ENCODE measurements at places on chromosomes 13 and 19. TPM values are rescaled to one million over a fixed set of nuclear protein-coding genes. Genes with fewer than 3 reads are reported as not detected.

- H3K27ac ChIP-seq: no peak overlapping the region
- no peak overlapping the region for H3K4me3 ChIP-seq
- no peaks in the 10 kb centered on the region for H3K36me3 ChIP-seq
- no peaks in the 10 kb centered on the region for H3K27me3 ChIP-seq
- DNase-seq: no peak
Measured at GRCh38 chr13:106230450-106230849, 305.0 kb downstream of the EFNB2 start.

- H3K36me3 ChIP-seq: no peaks in the 10 kb centered on the region
- DNase-seq: no peak
- no peak overlapping the region for H3K4me3 ChIP-seq
- no peaks in the 10 kb centered on the region for H3K27me3 ChIP-seq
- no peaks in the 10 kb centered on the region for H3K4me1 ChIP-seq
Measured at GRCh38 chr13:94210816-94211215, 268.7 kb downstream of the DCT start.

DNA sequence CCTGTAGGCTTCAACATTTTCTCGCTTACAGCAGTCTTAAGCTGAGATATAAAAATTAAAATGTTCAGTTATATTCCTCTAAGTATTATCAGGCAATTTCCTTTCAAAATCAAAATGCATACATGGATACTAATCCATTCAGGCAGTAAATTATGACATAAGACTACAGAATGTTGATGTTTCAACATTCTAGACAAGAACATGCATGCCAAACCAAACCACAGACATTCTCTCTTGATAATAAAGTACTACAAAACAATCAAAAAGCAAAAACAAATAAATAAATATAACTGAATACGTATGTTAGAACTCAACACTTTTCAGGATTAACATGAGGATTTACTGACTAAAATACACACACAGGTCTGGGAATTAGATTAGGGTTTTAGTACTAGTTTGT lies 7.7 kb downstream of the DIS3 start:
- H3K4me3 ChIP-seq: no peak overlapping the region
- H3K4me1 ChIP-seq: peaks cover 20% of the 10 kb centered on the region
- no peak overlapping the region for H3K27ac ChIP-seq
- H3K36me3 ChIP-seq: peaks cover 83% of the 10 kb centered on the region
- DNase-seq: no peak
- H3K27me3 ChIP-seq: no peaks in the 10 kb centered on the region

- H3K27me3 ChIP-seq: no peaks in the 10 kb centered on the region
- H3K27ac ChIP-seq: no peak overlapping the region
- peaks cover 56% of the 10 kb centered on the region for H3K4me1 ChIP-seq
- no peak overlapping the region for H3K4me3 ChIP-seq
Measured at GRCh38 chr13:40317980-40318327, 348.5 kb downstream of the FOXO1 start.

- H3K36me3 ChIP-seq: no peaks in the 10 kb centered on the region
- no peak overlapping the region for H3K4me3 ChIP-seq
- H3K27me3 ChIP-seq: peaks cover 30% of the 10 kb centered on the region
- H3K27ac ChIP-seq: no peak overlapping the region
- no peak for DNase-seq
Measured at GRCh38 chr13:98746968-98747367, 5.5 kb downstream of the SLC15A1 start.

DNA sequence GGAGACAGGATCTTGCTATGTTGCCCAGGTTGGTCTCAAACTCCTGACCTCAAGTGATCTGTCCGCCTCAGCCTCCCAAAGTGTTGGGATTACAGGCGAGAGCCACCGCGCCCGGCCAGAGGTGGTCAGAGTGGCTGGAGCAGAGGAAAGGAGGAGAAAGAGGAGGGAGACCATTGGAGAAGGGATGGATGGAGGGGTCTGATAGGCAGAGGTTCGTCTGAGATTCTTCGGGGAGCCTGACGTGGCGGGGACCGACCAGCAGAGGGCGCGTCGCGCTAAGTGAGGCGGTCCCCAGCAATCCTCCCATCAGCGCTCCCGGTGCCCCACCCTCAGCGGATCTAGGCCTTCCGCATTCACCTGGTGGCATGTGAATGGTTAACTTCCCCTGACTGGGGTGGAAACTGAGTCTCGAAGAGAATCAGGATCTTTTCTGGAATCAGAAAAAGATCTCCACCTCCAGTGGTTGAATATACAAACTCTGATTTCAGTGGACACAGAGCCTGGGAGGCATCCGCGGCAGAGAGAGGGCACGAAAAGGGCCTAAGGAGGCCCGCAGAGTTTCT lies 8.8 kb downstream of the GTPBP3 start:
- H3K27me3 ChIP-seq: peaks cover 11% of the 10 kb centered on the region
- H3K27ac ChIP-seq: no peak overlapping the region
- no peak overlapping the region for H3K4me3 ChIP-seq
- peaks cover 4% of the 10 kb centered on the region for H3K36me3 ChIP-seq

The PBX4 gene
- total RNA-seq: 23.4 TPM

GRCh38 chr13:25771202-25771601 lies 280.6 kb downstream of the SHISA2 start:
- H3K27me3 ChIP-seq: no peaks in the 10 kb centered on the region
- H3K27ac ChIP-seq: no peak overlapping the region

The PROSER3 gene
- 41.2 TPM for total RNA-seq

The CD37 gene
- total RNA-seq: 141 TPM

DNA sequence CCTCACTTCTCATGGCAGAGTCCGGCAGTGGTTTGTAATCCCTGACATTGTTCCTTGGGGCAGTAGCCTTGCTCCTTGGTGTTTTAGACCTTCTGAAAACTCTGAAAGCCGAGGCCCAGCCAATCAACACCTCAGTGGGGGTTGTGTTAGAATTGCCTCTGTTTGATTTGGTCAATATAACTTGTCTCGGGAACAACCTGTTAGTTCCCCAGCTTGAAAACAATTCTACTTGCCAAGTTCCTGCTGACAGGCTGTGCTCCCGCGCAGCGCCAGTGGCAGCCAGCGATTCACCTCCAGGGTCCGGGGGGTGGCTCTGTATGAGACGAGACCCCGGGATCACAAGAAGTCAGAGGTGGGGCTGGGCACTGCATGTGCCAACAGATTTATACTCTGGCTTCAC lies 81.4 kb upstream of the MEDAG start:
- H3K27ac ChIP-seq: no peak overlapping the region
- H3K36me3 ChIP-seq: no peaks in the 10 kb centered on the region
- no peak for DNase-seq
- H3K27me3 ChIP-seq: peaks cover 19% of the 10 kb centered on the region

- no peaks in the 10 kb centered on the region for H3K36me3 ChIP-seq
- DNase-seq: no peak
- H3K27me3 ChIP-seq: no peaks in the 10 kb centered on the region
- H3K4me1 ChIP-seq: no peaks in the 10 kb centered on the region
- H3K27ac ChIP-seq: no peak overlapping the region
Measured at GRCh38 chr19:16019691-16020448, 56.4 kb upstream of the TPM4 start.

The KLF5 gene
- total RNA-seq: 1.3 TPM

GRCh38 chr13:44323754-44324153 lies 49.9 kb upstream of the SERP2 start:
- H3K36me3 ChIP-seq: no peaks in the 10 kb centered on the region
- no peaks in the 10 kb centered on the region for H3K4me1 ChIP-seq
- no peak overlapping the region for H3K4me3 ChIP-seq

The LGALS4 gene
- 1.6 TPM for total RNA-seq

The ODAD3 gene
- 0.37 TPM for total RNA-seq

The GSX1 gene
- total RNA-seq: not detected

The WDR87 gene
- not detected for total RNA-seq

DNA sequence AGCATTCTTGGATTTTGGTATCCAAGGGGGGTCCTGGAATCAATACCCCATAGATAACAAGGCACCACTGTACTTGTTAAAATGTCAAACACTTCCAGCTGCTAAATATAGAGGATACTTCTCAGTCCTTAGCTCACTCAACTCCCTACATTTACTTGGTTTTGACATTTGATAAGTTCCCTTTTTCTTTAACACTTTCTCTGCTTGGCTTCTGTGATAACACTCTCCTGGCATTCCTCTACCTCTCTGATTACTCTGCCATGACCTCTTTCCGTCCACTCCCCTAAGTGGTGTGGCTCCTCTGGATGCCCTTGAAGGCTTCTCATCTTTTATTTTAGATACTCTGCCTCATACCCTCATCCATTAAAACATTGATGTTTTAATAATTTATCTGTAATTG lies 65.2 kb downstream of the MICU2 start:
- peaks cover 19% of the 10 kb centered on the region for H3K36me3 ChIP-seq
- H3K27ac ChIP-seq: no peak overlapping the region
- no peak overlapping the region for H3K4me3 ChIP-seq
- H3K4me1 ChIP-seq: peaks cover 11% of the 10 kb centered on the region
- no peak for DNase-seq

The SHC2 gene
- total RNA-seq: not detected

GRCh38 chr19:55116232-55116858 lies 1.1 kb downstream of the PPP1R12C start:
- H3K4me1 ChIP-seq: peaks cover 29% of the 10 kb centered on the region
- H3K4me3 ChIP-seq: peak overlapping the region; percentile 100
- peaks cover 2% of the 10 kb centered on the region for H3K27me3 ChIP-seq
- peaks cover 17% of the 10 kb centered on the region for H3K36me3 ChIP-seq
- DNase-seq: peak; percentile 48

- H3K36me3 ChIP-seq: no peaks in the 10 kb centered on the region
- peaks cover 27% of the 10 kb centered on the region for H3K27me3 ChIP-seq
- peak overlapping the region; percentile 67 for H3K4me3 ChIP-seq
- no peak for DNase-seq
- no peak overlapping the region for H3K27ac ChIP-seq
Measured at GRCh38 chr19:33063753-33064457, 783 bp downstream of the RHPN2 start.

DNA sequence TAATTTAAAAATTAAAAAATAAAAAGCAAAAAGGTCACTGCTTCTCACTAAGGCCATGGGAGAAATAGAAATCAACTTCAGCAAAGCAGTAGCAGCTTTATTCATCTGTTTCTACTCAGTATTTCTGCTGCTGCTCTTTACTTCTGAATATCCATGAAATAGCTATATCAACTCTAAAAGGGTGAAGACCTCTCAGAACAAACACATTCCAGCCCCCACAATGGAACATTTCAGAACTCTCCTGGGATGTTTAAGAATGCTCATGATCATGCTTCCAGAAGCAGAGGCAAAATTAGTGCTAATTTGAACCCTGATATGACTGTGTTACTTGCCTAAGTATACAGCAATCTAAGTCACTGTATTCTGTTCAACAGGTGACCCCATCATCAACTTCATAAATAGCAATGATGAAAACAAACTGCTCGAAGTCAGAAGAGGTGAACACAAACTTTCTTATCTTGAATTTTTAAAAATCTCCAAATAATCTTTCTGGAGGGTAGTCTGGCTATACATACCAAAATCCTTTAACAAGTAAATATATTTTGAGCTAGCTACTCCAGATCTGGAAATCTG lies 29.6 kb upstream of the DOCK9 start:
- no peak overlapping the region for H3K27ac ChIP-seq
- H3K4me3 ChIP-seq: no peak overlapping the region
- peaks cover 16% of the 10 kb centered on the region for H3K4me1 ChIP-seq
